Calu3 (cell line): ENCODE measurements at places on chromosomes 5 and 9.
A peak's percentile ranks its signal among the peaks of the same experiment; 100 is the strongest.

GRCh38 chr5:56169281-56169680 lies 63.8 kb downstream of the ANKRD55 start:
- no peak for DNase-seq

- DNase-seq, result peak; percentile 93
These were observed at the start of gene MARVELD2 for GRCh38 chr5:69414885-69415583. Gene MARVELD2 (plus strand): TSS chr5:69415116. CDS start chr5:69419386, 4,270 bp downstream.

DNA sequence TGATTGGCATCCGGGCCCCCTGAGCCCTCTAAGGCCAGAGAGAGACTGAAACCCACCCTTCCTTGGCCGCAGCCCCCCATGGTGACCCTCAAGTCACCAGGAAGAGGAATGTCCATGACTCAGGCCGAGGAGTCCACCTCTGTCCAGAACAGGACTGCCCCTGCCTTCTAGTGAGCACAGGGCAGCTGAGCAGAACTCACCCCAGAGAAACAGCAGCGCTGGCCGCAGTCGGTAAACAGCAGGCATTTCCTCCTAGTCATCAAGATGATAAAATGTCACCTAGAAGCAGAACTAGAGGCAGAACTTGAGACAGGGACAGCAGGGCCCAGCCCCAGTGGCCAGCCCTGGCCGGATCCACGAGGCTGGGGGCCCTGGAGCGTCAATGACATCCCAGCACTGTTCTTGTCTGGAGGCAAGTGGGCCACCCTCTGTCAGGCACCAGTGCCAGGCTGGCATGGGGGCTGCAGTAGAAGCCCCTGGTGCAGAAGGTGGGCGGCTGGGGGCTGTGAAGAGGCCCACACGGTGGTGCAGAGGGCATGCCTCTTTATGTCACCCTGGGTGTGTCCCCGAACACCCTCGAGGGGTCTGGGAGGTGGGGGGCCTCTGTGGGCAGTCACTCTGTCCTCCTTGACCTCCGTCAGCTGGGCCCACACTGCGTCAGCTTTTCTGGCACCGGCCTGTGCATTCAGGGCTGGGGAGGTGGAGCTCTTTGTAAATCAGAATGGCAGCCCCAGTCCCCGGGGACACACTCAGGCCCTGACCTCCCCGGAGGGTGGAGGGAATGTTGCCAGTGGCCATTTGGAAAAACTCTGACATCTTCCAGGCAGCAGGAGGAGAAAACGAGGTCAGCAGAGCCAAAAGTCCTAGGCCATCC lies 83.0 kb downstream of the NTNG2 start:
- DNase-seq, result no peak

DNA sequence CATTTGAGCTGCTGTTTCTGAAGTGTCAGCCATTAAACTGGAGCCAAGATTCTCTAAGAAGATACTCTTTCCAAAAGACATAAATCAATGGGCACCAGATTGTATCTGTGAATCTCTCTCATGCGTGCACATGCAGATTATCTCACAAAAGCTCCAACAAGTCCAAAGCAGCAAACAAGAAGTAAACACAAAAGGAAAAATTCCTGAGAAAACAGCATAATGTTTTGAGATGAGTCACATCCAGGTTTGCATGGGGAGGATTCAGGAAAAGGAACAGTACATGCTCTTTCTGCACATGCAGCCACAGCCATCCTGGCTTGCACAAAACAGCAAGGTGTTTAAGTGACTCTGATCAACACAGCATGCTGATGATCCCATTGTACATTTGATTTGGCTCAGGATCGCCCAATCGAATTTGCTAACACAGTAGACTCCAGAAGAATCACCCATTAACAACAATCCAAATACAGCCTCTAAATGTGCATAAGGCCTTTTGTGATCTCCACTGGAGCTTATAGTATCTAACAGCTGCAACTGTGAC lies 143.1 kb downstream of the ELAVL2 start:
- DNase-seq, result no peak

- peak; percentile 41 for DNase-seq
These were observed 317.7 kb downstream of the PDE4D start for GRCh38 chr5:59575648-59576445.

GRCh38 chr5:102750151-102750834 lies 4.8 kb upstream of the PAM start:
- DNase-seq, result no peak

DNA sequence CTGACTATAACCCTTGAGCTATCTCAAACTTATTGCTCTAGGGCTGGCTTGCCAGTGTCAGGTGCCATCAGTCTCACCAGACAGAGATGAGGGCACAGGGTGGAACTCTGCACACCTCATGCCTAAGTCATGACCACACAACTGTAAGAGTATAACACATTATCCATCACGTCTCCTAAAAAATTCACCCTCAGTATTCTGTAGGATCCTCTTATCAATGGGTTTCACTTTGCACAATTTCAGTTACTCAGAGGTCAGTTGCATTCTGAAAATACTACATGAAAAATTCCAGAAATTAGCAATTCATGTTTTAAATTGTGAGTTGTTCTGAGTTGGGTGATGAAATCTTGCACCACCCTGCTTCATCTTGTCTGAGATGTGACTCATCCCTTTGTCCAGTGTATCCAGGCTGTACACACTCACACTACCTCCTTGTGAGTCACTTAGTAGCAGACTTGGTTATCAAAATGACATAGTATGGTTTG lies 690.9 kb upstream of the CDH18 start:
- no peak for DNase-seq

DNA sequence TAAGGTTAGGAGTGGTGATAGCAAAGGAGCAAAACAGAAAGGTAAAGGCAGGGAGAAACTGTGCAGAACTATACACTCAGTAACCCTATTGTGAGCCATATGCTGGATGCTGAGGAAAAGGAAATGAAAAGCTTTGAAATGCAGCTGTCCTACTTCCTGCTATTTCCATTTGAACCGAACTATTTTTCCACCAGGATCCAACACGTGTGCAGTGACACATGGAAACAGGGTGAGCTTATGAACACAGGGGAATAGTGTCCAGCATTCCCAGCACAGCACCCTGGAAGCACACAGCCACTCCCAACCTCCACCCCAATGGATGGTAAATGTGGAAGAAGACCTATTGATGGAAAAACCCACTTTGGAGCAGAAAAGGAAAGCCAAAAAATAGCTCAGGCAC lies 69.0 kb upstream of the SLC12A2 start:
- no peak for DNase-seq

DNA sequence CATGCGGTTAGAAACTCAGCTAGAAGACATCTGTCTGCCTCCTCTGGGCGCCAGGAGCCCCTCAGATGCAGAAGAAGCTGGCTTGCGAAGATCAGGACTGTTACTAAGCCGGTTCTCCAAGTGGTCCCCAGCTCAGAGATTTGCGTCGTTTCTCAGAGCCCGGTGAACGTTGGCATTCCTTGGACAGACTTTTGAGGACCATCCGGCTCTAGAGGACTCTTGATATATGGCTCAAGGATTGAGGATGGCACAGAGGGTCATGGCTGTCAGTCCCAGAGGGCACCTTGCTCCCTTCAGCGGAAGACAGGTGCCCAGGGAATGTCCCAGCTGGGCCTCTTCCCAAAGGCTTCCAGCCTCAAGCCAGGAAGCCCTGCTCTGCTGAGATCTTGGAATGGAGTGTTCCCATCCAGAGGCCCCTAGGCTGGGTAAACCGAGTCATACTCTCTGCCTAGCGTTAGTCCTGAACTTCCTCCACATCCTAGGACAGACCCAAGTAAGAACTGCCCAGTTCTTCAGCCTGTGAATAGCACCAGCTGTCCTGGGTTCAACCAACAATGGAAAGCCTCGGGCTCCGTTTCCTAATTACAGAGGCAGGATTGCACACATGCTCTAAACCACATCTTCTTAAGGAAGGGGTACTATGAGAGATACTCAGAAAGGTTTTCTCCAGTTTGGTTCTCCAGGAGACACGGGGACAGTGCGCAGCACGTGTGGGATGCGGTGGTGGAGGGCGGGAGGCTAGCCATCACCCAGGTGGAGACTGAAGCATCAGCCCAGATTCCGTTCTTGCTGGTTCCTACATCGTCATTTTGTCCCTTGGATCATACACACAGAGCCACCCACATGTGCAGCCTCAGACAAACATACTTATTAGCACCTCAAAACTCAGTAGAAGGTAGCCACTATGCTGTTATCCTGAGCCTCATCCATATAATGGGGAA lies 51.4 kb downstream of the ZNF354C start:
- DNase-seq, result no peak

GRCh38 chr5:167355346-167355745 lies 936.1 kb upstream of the WWC1 start:
- DNase-seq, result no peak

DNA sequence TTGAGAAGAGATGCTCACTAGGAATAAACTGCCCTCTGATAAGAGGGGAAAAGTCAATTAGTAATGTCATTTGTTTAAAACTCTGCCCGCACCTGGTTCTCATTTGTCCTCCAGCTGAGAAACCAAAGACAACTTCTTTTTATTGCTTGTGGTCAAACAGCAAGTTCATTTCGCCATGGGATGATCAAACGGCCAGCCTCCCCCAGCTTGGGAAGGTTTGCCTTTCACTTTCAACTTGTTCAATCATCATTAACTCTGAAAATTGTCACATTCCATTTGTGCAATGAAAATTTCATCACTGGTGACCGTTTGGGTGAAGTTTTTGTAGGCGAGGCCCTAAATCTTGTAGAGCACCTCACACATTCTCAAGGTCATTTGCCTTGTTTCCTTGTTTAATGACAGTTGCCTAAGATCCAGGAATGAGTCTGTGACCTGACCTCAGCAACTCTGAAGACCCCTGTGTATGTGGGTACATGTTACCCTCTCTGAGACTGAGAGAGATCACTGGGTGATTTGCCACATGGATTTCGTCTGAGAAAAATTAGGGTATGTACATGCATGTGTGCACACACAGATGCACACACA lies 117.7 kb downstream of the MARCHF3 start:
- DNase-seq, result no peak

DNA sequence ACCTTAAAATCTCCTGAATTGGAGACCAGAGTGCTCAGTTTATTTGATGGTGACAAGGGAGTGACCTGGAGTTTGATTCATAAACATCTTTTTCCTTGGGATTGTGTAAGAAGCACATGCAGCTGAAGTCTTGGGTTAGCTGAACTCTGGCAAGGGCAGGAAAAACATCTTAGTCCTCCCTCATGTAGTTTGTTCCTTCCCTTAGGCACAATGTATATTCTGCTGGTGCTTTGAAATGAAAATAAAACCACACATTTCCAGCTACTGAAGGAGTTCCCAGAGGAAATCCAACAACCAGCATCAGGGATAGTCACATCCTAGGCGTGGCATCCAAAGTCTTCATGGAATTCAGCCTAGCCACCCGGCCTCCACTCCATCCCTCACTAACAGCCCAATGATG lies 95.2 kb upstream of the PAPPA start:
- no peak for DNase-seq

DNA sequence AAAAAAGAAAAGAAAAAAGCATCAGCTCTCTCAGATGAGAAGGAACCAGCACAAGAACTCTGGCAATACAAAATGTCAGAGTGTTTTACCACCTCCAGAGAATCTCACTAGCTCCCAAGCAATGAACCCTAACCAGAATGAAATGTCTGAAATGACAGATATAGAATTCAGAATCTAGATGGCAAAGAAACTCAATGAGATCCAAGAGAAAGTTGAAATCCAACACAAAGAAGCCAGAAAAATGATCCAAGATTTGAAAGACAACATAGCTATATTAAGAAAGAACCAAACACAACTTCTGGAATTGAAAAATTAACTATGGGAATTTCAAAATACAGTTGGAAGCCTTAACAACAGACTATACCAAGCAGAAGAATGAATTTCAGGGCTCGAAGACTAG lies 396.3 kb downstream of the PDE4D start:
- DNase-seq, result no peak

DNA sequence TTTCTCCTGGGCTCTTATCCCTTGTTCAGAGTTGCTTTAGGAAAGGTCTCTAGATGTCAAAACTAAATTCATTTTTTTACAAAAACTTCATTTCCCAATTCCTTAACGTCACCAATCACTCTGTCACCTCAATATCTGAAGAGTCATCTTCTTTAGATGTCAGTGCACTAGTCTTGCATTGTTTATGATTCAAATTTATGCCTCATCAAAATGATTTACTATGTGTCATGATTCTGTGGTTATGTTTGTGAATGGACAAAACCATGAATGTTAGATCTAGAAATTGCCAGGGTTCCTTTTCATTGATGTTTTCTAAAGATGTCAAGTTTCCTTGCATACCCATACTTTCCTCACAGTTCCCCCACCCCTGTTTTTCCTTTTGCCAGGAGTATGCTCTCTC lies 21.5 kb downstream of the CWC27 start:
- no peak for DNase-seq

DNA sequence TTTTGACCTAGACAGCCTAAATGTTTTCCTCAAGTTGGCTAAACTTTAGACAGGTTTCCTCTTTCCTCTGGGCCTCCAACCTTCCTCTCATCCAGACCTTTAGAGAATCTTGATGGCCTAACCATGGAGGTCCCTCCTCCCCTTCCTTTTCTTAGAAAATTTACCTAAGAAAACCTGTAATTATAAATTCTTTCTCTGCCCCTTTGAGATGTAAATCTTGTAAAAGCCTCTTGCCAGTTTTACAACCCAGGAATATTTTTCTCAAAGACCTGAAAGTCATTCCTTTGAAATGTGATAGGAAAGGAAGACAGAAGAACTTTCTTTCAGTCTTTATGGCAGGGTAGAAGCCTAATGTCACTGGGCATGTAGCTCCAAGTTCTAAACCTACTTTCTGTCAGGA lies 1752.6 kb upstream of the C9orf72 start:
- DNase-seq, result no peak

DNA sequence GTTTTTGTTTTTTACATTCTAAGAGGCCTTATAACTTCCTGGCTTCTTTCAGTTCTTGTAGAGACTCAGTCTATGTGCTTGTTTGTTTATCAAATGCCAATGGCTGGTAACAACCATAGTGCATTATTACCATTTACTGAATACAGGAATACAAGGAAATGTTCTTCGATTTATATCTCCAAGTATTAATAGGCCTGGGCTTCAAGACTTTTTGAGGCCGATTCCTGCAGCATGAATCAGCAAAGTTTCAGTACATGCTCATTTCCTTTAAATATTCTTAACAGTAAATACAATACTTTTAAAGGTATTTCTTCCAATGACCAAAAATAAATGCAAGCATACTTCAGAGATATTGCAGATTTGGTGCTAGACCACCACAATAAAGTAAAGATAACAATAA lies 535.3 kb downstream of the EFNA5 start:
- no peak for DNase-seq

DNA sequence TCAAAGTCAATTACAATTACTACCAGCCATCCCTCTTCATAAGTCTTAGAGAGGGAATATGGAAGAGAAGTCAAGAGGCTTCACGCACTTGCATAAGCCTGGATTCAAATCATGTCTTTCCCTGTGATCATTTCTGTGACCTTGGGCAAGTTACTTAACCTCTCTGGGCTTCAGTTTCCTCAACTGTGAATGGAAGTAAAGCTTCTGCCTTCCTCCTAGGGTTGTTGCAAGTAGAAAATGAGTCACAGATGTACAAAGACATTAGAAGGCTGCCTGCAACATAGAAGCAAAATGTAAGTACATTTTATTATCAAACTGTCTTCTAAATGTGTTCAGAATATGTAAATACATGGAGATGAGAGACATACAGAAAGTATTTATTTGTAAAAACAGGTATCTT lies 42.3 kb upstream of the SEMA6A start:
- no peak for DNase-seq
